ENCODE measurements at places on chromosomes 3 and 15.

DNA sequence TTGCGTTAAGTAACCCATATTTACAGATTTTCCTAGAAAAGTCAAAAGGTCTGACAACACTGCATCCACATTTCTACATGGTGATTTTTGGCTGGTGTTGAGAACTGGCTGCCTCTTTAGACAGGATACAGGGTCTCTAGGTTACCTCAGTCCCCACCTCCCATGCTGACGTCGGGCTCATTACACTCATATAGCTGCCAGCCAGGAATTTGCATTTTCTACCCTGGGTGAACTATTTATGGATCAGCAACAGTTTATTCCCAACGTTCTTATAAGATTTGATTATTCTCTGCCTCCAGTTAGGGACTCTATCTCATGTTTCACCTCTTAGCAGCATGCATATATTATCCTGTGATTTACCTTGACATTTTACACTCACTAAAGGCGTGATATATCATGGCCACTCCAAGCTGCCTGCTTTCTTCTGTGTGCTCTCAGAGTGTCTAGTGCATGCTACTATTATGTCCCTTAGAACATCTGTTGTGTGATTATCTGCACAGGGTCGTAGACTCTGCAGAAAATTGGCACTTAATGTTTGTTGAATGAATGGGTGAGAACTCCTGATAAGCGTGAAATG, 49.0 kb downstream of the CLDN11 start:
- DNase-seq: no peak

DNA sequence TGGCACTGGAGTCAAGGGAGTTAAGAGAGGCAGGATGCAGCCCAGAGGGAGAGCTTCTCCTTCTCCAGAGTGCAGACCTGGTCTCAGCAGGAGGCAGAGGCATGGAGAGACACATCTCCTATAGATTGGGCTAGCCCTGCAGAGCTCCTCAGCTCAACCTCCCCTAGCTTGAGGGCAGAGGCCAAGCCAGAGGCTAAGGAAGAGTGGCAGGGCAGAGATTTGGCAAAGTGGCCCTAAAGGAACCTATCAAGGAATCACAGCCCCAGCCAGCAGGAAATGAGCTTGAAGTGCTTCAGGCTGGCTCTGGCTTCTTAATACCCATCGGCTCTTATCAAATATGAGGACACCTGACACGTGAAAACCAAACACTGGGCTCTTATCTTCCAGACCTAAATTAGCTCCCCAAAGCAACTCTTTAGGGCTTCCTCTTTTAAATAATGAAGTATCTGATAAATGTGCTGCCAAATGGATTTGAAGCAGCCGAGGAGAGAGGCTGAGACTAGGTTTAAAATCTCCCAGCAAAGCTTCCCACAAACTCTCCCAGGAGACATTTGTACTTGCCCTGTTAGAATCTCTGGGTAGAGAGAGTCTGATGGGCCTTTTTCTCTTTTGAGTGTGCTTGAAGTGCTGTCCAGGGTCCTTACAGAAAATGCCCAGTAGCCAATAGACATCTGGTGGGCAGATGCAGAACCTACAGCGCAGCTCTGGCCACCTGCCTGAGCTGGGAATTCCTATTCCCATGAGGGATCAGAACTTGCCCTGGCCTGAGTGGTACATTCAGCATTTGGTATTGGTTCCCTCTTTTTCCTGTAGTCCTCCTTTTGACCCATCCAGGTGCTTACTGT, 271.4 kb downstream of the CLSTN2 start:
- peak; percentile 44 for DNase-seq

GRCh38 chr15:91872356-91873137, 19.0 kb downstream of the SLCO3A1 start:
- no peak for DNase-seq

DNA sequence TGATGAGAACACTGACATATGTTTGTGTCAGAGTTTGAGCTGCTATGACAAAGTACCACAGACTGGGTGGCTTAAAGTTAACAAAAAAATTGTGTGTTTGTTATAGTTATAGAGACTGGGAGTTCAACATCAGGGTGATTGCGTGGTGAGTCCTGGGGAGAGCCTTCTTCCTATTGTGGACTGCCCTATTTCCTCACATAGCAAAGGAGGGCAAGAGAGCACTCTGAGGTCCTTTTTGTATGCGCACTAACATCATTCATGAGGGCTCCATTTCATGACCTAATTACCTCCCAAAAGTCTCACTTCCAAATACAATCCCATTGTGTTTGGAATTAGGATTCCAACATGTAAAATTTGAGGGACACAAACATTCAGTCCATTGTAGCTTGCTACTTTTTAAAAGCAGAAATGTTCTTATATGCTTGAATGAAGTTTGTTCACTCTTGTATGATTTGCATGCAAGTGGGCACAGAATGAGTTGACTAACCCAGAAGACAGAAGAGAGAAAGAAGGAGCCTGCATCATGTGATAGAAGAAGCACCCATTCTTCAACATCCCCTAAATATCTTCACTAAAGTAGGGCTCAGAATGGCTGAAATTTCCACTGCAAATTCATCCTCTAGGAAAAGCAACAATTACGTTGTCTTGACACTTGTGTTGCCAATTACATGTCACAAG, 18.9 kb upstream of the ALCAM start:
- DNase-seq: no peak

DNA sequence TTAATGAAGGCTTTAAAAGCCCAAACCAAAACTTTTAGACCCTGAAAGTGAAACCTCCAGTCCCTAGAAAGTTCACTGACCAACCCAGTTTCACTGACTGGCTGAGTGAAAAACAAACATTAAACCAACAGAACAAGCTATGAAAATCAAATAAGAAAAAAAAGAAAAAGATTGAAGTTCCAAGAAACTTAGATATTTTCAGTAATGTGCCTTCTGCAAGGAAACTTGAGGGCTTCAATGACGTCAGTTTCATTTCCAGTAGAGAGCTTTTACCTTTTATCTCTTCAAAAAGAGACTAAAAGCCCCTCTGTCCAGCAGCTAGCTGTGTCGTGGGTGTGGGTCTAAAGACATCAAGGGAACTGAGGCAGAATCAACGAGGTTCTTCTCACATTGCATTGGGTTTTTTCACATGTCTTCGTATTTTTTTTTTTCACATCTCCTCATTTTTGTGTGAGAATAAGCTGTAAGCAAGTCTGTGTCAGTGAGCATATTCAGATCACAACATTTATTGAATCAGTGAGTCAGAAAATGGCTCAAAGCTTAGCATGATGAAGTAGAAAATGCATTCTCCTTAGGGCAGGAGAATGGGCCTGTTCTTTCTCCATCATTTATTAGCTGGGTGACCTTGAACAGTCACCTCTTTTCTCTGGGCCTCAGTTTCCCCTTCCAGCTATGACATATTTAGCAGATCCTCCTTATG, 54.8 kb upstream of the BCL6 start:
- no peak for DNase-seq

DNA sequence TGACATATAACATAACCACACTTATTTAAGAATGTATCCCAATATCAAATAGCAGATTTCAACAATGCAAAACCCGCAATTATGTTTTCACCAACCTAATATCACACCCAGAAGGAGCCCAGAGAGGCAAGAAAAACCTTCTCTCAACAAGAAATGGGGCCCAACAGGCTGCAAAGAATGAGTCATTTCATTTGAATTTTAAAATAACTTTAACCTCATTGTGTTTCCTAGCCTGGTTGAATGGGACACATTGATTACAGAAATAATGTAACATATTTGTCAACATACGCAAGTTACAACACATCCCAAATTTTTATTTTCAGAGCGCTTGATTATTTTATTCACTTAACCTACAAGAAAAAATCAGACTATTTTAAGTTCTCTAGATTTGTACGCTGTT, 365.1 kb upstream of the SLCO3A1 start:
- no peak for DNase-seq

GRCh38 chr3:175893566-175893965, 1034.4 kb downstream of the NAALADL2 start:
- no peak for DNase-seq

DNA sequence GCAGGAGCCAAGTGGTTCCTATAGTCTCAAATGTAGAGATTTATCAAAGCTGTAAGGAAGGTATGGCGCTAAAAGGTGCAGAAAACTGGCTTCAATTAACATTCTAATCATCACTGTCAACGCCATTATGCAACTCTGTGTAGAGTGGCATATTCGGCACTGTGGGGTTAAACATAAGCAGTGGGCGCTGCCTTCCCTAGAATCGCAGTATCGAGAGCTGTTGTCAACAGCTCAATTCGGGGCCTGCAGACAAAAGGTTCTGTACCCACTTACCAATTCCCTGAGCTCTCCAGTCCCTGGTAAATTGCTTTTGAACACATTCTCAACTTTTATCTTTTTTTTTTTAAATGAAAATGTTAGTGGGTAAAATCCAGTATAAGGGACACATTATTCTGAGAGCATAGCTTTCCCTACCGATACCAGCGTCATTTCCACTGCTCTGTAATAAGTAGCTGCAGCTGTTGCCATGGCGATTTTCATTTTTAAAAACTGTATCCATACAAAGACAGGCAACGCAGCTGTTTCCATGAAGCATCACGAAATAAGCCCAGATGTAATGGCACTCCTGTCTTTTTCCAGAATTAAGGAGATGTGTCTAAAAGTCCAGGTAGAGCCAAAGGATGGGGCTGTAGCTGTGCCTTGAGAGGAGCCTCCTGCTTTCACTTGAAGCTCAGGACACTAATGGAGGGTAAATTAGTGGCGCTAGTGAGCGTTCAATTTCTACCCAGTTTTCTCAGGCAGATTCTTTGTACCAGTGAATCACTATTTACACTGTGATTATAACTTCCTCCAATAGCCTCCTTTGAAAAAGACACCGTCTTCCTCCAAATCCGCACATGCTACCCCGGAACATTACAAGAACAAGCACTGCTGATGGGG, 250.3 kb downstream of the SLC9A9 start:
- DNase-seq: no peak

DNA sequence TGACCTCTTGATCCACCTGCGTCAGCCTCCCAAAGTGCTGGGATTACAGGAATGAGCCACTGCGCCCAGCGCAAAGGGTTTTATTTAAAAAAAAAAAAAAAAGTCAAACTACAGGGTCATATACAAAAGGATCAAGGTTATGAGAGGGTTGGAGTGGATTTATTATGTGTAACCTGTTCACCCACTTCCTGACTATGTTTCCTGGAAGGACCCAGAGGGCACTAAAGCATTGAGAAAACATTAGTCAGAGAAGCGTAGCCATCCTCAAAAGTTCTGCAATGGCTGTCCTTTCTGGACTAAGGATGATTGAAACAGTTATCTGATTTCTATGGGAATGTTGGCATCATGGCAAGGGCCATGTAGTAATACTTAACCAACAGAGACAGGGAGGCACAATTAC, 7.3 kb upstream of the SCAPER start:
- no peak for DNase-seq

DNA sequence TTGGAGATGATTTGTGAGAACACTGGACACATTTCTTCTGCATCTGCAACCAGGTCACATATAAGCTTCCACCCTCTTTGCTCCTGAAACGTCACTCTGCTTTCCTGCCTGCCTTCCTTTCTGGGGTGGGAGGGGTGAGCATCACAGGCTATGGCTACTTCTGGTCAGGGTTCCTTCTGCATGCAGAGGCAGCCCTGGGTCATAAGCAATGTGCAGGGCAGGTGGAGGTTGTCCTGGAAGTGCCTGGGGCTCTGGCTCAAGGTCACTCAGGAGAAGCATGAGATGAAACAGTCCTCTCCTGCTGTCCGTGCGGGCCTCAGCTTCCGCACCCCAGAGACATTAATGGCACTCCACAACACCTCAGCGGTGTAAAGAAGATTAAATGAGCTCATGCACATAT, 15.1 kb downstream of the SLC6A20 start:
- no peak for DNase-seq

DNA sequence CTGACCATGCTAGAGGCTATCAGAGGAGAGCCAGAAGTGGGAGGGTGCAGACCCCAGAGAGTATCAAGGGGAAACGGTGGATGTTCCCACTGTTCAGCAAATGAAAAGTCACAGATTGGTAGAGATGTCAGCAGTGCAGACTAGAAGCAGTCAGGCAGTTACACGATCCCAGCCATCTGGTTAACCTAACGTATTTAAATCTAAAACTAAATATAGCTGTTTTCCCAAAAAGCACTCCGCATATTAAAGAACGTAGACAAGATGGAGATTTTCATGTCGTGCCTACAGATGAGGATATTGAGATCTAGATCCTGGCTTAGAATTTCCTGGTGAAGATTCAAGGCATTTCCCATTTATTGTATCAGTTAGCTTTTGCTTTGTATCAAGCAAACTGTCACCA, 25.2 kb downstream of the PXYLP1 start:
- DNase-seq: no peak

- DNase-seq: peak; percentile 82
These were observed 9.0 kb downstream of the ACKR4 start for GRCh38 chr3:132606085-132606484.

- peak; percentile 9 for DNase-seq
These were observed 62.0 kb downstream of the PLD1 start for GRCh38 chr3:171748064-171748924.
